Frontal cortex (tissue), 4 donors: ENCODE measurements at places on chromosomes 13 and 19.

GRCh38 chr19:5593343-5594255, 25.8 kb upstream of the TINCR start:
- DNase-seq = no peak

GRCh38 chr13:110217085-110217484, 89.9 kb downstream of the COL4A1 start:
- DNase-seq = no peak

DNA sequence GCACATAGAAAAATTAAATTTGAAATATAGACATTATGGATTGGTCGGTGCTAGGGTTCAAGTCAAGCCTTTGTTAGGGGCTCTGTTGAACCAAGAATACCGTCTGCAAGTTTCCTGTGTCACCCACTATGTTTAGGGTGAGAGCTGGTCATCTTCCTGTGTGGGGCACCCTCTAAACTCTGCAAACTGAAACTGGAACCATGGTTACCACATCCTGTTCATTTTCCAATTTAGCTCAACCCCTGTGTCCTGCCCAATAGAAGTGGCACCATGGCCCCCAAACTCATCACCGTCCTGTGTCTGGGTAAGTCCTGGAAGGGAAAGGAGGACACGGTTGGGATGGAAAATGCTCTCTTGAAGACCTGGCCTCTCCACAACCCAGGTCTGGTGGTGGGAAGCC, 29.9 kb downstream of the LAIR2 start:
- DNase-seq = no peak

DNA sequence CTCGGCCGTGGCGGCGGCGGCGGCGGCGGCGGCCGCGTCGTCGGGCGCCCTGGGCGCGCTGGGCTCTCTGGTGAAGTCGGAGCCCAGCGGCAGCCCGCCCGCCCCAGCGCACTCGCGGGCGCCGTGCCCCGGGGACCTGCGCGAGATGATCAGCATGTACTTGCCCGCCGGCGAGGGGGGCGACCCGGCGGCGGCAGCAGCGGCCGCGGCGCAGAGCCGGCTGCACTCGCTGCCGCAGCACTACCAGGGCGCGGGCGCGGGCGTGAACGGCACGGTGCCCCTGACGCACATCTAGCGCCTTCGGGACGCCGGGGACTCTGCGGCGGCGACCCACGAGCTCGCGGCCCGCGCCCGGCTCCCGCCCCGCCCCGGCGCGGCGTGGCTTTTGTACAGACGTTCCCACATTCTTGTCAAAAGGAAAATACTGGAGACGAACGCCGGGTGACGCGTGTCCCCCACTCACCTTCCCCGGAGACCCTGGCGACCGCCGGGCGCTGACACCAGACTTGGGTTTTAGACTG, 1.7 kb downstream of the SOX1 start:
- DNase-seq = no peak

GRCh38 chr13:113838711-113839201, 25.1 kb downstream of the GAS6 start:
- no peak for DNase-seq

GRCh38 chr13:27607125-27607524, 13.2 kb downstream of the LNX2 start:
- DNase-seq = no peak

DNA sequence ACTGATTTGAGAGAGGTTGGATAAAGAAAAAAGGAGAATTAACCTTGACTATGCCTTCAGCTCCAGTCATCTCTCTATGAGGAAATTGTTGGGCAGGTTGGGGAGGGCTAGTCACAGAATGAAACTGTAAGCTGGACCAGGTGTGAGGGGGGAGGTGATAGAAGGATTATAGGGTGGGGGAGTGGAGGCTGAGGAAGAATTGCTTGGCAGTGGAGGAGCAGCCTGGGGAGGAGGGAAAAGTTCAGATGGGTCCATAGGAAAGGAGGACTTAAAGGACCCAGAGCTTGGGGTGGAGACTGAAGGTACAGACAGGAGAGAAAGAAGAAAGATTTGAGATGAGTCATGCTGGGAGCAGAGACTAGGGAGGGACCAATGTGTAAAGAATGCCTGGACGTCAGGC, 8.2 kb upstream of the ZNF431 start:
- DNase-seq = no peak

DNA sequence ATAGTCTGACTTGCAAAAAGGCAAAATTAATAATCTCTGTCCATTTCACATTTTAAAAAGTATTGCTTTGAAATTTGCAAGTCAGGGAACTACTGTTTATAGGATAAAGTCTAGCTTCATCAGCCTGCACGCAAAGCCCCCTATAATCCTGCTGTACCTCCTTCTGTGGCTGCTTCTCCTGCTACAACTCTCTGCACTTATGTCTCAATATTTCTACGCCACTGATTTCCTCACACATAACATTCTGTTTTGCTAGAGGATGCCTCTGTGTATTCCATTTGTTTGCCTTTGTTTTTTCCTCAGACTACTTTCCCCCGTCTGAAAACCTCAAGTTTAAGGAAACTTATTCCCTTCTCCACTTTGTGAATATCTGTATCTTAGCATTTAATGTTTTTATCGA, 389.9 kb downstream of the RFC3 start:
- DNase-seq = no peak

GRCh38 chr19:11598103-11598483, 810 bp downstream of the ZNF627 start:
- no peak for DNase-seq

GRCh38 chr13:91141543-91142061, 205.9 kb upstream of the MIR17HG start:
- no peak for DNase-seq

- no peak for DNase-seq
Observed at GRCh38 chr13:28575200-28575599, 80.3 kb upstream of the FLT1 start.

- DNase-seq = no peak
Observed at GRCh38 chr13:46622630-46623256, 69.8 kb downstream of the LRCH1 start.

DNA sequence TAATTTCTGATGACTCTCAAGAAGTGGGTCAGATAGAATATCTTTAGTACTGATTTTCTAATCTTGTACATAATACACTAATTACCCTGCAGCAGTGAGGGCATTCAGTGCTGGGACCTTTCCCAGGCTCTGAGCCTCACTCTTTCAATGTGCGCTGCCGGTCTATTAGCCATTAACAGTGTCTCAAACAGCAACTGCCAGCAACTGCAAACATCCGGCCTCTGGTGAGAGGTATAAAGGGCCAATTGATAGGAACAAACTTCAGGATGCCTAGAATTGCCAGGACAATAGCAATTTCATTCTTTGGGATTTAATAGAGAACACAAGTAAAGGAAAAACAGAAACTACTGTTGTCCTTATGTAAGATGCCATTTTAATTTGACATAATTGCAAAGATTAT, 604.4 kb upstream of the SPRY2 start:
- DNase-seq = no peak

- no peak for DNase-seq
Observed at GRCh38 chr19:50204811-50205675, 1.6 kb downstream of the MYH14 start.

- DNase-seq = no peak
Observed at GRCh38 chr19:18670312-18670711, 13.2 kb upstream of the CRTC1 start.

DNA sequence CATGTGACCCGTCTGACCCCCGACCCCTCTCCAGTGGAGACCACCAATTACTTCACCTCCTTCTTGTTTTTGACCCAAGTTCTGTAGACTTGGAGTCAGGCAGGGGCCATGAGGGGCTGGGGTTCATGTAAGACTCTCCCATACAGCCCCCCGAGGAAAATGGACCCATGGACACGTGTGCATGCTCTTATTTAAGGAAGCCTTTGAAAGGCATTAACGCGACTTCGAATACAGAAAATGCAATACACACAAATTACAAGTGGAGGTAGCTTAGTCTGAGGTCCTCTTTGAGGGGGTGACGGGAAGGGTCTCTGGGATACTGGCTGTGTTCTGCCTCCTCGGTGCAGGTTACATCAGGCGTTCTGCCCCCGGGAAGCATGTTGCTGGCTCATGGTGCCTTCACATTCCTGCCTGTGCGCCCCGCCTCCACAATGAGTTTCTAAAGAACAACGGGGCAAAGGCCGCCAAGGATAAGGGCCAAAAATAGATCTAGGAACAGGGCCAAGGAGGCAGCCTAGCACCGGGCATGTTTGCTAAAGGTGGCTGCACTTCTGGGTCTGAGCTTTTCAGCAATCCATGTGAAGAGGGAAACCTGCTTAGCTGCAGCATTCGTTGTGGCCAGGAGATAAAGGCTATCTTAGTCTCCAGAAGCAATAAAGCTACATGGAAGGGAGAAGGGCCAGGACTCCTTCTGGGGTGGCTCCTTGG, 54.5 kb downstream of the RAB20 start:
- DNase-seq = no peak

GRCh38 chr19:44814517-44814916, 5.6 kb downstream of the BCAM start:
- no peak for DNase-seq

- DNase-seq = no peak
Observed at GRCh38 chr19:11252665-11253355, 9.5 kb downstream of the DOCK6 start.

GRCh38 chr13:22757530-22758120, 423.2 kb upstream of the SGCG start:
- peak; percentile 12 for DNase-seq

DNA sequence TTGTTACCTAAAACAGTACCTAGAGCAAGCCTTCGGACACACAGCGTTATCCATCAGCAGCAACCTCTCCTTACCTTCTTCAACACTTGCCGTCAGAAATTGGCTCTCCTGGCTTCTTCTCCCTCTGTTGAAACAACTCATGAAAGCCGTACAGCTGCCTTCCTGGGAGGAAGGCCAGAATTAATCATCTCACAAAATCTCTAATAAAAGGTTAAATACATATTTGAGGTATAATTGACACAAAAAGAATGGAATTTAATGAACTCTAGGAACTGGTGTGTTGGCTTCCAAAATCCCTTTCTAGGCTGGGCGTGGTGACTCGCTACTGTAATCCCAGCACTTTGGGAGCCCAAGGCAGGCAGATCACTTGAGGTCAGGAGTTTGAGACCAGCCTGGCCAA, 37.3 kb upstream of the GTF2F2 start:
- DNase-seq = no peak

DNA sequence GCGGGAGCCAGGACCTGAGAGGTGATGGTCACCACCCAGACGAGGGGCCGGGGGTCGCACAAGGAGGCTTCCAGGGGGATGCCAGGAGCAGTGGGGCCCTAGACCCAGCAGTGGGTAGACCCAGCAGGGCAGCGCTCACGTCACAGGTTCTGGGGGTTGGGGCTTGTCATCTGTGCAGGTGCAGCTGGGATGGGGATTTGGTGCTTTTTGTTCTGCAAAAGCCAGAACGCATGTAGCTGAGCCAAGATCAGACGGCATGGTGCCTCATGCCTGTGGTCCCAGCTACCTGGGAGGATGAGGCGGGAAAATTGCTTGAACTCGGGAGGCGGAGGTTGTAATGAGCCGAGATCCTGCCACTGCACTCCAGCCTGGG, 15.1 kb downstream of the CSNK1G2 start:
- DNase-seq = no peak

DNA sequence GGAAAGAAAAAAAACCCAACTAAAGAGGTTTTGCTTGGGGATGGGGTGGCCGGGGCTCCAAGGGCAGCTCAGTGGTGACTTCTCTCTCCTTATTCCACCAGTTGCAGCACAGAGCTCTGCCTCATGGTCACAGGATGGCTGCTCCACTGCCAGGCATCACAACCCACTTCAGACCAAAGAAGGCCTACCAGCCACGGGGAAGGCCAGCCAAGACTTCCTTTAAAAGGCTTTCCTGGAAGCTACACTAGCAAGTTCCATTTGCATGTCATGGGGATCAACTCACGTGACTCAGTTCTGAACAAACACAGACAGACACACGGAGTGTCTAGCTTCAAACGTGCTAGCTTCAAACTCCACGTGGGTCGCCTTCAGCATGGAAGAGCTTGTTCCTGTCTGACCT, 13.2 kb upstream of the EIF3G start:
- DNase-seq = no peak

- DNase-seq = no peak
Observed at GRCh38 chr13:24802074-24802473, 38.1 kb downstream of the RNF17 start.

DNA sequence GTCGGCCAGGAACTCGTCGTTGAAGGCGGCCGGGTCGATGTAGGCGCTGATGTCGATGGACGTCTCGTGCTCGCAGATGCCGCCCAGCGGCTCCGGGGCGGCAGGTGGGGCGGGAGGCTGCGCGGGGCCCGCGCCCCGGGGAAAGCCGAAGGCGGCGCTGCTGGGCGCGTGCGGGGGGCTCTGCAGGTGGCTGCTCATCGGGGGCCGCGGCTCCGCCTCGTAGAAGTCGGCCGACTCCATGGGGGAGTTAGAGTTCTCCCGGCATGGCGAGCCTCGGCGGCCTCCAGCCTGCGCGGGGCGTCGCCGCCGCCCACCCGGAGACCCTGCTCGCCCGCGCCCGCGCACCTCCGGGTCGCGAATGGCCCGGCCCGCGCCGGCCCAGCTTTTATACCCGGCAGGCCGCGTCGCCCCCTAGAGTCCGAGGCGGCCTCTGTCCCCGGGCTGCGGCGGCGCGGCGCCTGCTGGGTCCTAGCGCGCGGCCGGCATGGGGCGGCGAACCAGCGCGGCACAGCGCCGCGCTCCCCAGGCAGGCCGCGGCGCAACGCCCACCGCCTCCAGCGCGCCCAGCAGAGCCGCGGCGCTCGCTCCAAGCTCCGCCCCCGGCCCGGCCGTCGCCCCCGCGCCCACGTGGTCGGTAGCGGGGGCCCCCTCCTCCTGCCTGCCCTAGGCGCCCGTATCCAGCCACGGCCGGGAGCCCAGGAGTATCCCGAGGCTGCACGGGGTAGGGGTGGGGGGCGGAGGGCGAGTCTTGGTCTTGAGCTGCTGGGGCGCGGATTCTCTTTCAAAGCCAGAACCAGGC, at the start of gene CEBPA:
TSS of gene CEBPA (minus strand) at position 360 of the 799 bp plus-strand sequence. CDS start at position 240, 120 bp downstream.
- peak; percentile 88 for DNase-seq

GRCh38 chr13:36431204-36432105, 840 bp upstream of the CCNA1 start:
- no peak for DNase-seq
